ENCODE measurements at places on chromosomes 7 and 10. TPM values are rescaled to one million over a fixed set of nuclear protein-coding genes. Genes with fewer than 3 reads are reported as not detected.

- peaks cover 70% of the 10 kb centered on the region for H3K4me1 ChIP-seq
- H3K4me3 ChIP-seq, result peak overlapping the region; percentile 52
- no peak for DNase-seq
- peak overlapping the region; percentile 81 for H3K27ac ChIP-seq
- H3K27me3 ChIP-seq, result no peaks in the 10 kb centered on the region
- peaks cover 36% of the 10 kb centered on the region for H3K36me3 ChIP-seq
Measured at GRCh38 chr10:11183015-11183414, 165.3 kb downstream of the CELF2 start.

- DNase-seq, result no peak
- no peaks in the 10 kb centered on the region for H3K36me3 ChIP-seq
- H3K27ac ChIP-seq, result no peak overlapping the region
- no peak overlapping the region for H3K4me3 ChIP-seq
- H3K27me3 ChIP-seq, result peaks cover 10% of the 10 kb centered on the region
Measured at GRCh38 chr7:32289651-32290414, 200.3 kb downstream of the LSM5 start.

- no peaks in the 10 kb centered on the region for H3K36me3 ChIP-seq
- H3K4me1 ChIP-seq, result no peaks in the 10 kb centered on the region
- DNase-seq, result no peak
- H3K27ac ChIP-seq, result no peak overlapping the region
- no peak overlapping the region for H3K4me3 ChIP-seq
- H3K27me3 ChIP-seq, result no peaks in the 10 kb centered on the region
Measured at GRCh38 chr10:33753389-33753788, 418.9 kb upstream of the NRP1 start.

- peaks cover 85% of the 10 kb centered on the region for H3K27me3 ChIP-seq
- no peak for DNase-seq
- H3K36me3 ChIP-seq, result peaks cover 10% of the 10 kb centered on the region
- peak overlapping the region; percentile 11 for H3K27ac ChIP-seq
Measured at GRCh38 chr7:27096768-27097514, 1.1 kb upstream of the HOXA1 start.

DNA sequence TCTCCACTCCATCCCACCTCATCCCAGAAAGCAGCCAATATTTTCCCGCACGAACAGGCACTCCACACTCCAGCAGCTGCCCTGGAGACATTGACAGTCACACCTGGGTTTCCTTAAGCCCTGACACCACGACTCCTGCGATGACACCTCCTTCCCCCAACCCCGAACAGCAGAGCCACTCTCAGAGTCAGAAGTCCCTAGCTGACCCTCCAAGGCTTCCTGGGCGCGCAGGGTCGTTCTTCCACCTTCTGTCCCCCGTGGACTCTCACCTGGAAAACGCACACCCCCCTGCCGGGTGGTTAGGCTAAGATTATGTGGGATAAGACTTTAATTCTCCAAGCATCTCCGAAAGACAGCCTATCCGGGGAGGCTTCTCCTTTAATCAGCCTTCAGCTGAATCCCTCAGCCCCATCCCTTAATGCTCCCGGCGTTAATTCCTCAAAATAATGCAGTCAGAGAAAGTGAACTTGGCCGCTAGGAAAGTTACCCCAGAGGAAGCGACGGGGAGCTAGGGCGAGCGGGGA is 1.1 kb downstream of the DENND11 start:
- H3K27ac ChIP-seq, result peak overlapping the region; percentile 34
- H3K4me3 ChIP-seq, result peak overlapping the region; percentile 62
- peaks cover 13% of the 10 kb centered on the region for H3K27me3 ChIP-seq
- DNase-seq, result peak; percentile 16
- H3K36me3 ChIP-seq, result peaks cover 4% of the 10 kb centered on the region
- peaks cover 55% of the 10 kb centered on the region for H3K4me1 ChIP-seq

DNA sequence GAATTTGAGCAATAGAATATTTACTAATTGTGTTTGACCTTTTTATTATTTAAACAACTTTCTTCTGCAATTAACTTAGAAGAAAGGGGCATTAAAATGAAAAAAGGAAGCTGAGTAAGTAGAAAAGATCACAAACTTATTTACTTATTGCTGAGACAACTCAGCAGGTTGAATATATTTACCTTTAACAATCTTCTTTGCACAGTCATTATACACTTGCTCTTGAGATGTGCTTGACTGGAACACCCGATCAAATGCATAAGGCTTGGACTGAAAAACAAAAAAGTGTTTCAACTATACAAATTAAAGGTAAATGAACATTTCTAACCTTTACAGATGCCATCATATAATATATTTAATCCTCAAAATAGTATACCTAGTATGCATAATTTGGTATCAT is 7.9 kb downstream of the KIF5B start:
- H3K4me3 ChIP-seq, result no peak overlapping the region
- DNase-seq, result no peak
- H3K27ac ChIP-seq, result no peak overlapping the region
- H3K4me1 ChIP-seq, result peaks cover 85% of the 10 kb centered on the region

DNA sequence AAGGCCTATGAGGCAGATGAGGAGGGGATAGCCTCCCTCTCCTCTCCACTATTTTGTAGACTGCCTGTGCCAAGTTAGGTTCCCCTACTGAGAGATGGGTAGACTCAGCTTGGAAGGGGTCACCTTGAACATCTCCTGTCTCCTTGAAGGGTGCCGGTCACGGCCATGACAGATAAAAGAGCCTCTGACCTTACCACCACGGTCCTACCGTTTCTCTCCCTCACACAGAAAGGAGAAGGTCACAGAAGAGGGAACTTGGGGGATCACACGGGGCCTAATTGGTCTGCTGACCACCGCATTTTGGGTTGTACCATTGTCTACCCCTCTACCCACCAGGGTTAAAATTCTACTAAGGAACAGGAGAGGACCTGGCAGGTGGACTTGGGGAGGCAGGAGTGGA is 17.0 kb downstream of the PRSS2 start:
- H3K4me3 ChIP-seq, result peak overlapping the region; percentile 94
- H3K27me3 ChIP-seq, result no peaks in the 10 kb centered on the region
- H3K27ac ChIP-seq, result peak overlapping the region; percentile 99
- H3K36me3 ChIP-seq, result peaks cover 36% of the 10 kb centered on the region
- no peak for DNase-seq
- H3K4me1 ChIP-seq, result peaks cover 27% of the 10 kb centered on the region

DNA sequence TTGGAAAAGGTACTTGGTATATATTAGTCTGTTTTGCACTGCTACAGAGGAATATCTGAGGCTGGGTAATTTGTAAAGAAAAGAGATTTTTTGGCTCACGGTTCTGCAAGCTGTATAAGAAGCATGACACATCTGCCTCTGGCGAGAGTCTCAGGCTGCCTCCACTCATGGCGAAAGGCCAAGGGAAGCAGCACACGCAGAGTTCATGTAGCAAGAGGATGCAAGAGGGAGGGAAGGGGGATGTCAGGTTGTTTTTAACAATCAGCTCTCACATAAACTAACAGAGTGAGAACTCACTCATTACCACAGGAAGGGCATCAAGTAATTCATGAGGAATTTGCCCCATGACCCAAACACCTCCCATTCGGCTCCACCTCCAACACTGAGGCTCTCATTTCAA is 484.8 kb upstream of the DPP6 start:
- H3K4me1 ChIP-seq, result no peaks in the 10 kb centered on the region
- DNase-seq, result no peak
- H3K27me3 ChIP-seq, result no peaks in the 10 kb centered on the region
- H3K4me3 ChIP-seq, result no peak overlapping the region
- no peak overlapping the region for H3K27ac ChIP-seq
- peaks cover 4% of the 10 kb centered on the region for H3K36me3 ChIP-seq

- H3K4me3 ChIP-seq, result no peak overlapping the region
- no peaks in the 10 kb centered on the region for H3K4me1 ChIP-seq
- no peaks in the 10 kb centered on the region for H3K27me3 ChIP-seq
- H3K27ac ChIP-seq, result no peak overlapping the region
Measured at GRCh38 chr10:37681617-37681999, 175.8 kb downstream of the ZNF248 start.

DNA sequence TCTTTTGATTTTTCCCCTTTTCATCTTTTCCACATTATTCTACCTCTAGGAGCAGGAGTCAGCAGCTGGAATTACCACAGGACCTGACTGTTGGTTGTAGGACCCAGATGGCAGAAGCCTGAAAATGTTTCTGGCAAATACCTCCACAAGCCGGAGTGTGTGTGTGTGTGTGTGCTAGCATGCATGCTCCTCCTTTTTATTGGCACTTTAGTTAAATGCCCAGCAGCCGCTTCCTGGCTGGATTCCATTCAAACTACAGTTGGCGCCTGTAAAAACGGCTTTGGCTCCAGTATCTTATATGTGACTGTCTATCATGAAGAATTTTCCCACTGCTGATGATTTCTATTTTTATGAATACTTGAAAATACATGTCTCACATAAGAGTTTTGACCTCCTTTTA is 319.7 kb upstream of the SP4 start:
- H3K27ac ChIP-seq, result no peak overlapping the region
- H3K4me1 ChIP-seq, result no peaks in the 10 kb centered on the region
- DNase-seq, result no peak
- peaks cover 6% of the 10 kb centered on the region for H3K27me3 ChIP-seq
- H3K36me3 ChIP-seq, result no peaks in the 10 kb centered on the region

DNA sequence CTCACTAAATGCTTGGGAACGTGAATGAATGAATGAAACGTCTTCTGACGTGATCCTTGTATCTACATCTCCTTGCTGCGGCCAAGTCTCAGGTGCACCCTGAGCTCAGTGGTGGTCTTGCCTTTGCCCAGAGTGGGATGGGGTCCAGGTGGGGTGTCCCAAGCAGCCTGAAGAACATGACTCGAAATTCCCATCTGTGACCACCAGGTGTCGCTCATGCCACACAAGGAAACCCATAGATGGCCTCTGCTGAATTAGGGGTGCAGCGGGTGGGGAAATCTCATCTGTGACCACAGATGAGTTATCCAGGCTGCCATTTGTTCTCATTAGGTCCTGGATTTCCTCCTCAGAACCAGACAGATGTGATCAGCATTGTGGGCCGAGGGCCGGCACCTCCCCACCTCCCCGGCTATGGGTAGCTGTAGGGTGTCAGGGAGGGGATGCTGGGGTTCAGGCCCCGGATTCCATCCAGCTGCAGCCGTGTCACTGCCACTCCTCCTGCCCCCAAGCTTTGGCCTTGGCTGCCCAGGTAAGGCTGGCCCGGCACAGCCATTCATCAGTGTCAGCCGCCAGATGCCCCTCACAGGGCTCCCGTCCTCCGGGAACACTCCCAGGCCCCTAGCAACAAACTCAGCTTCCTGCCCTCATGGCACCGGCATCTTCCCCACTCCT is 21.0 kb upstream of the GNA12 start:
- H3K4me3 ChIP-seq, result peak overlapping the region; percentile 80
- H3K36me3 ChIP-seq, result no peaks in the 10 kb centered on the region
- DNase-seq, result peak; percentile 79
- peak overlapping the region; percentile 86 for H3K27ac ChIP-seq

DNA sequence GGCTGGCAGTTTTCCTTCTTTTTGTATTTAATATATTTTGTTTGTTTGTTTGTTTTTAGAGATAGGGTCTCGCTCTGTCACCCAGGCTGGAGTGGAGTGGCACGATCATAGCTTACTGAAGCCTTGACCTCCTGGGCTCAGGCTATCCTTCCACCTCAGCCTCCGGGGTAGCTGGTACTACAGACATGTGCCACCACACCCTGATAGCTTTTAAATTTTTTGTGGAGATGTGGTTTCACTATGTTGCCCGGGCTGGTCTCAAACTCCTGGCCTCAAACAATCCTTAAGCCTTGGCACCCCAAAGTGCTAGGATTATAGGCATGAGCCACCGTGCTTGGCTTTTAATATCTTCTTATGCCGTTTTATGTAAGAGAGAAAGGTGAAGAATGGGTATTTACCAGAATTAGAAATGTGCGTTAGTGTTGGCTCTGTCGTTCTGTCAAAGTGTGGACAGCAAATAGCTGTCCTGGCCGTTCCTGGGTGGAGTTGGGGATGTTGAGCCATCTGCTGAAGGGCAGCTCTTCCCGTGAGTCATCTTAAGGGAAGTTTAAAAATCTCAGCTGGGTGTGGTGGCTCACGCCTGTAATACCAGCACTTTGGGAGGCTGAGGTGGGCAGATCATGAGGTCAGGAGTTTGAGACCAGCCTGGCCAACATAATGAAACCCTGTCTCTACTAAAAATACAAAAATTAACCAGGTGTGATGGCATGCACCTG is 14.8 kb downstream of the OGDH start:
- peaks cover 95% of the 10 kb centered on the region for H3K4me1 ChIP-seq
- H3K4me3 ChIP-seq, result peak overlapping the region; percentile 21
- H3K27ac ChIP-seq, result peak overlapping the region; percentile 77
- H3K27me3 ChIP-seq, result no peaks in the 10 kb centered on the region
- DNase-seq, result no peak

DNA sequence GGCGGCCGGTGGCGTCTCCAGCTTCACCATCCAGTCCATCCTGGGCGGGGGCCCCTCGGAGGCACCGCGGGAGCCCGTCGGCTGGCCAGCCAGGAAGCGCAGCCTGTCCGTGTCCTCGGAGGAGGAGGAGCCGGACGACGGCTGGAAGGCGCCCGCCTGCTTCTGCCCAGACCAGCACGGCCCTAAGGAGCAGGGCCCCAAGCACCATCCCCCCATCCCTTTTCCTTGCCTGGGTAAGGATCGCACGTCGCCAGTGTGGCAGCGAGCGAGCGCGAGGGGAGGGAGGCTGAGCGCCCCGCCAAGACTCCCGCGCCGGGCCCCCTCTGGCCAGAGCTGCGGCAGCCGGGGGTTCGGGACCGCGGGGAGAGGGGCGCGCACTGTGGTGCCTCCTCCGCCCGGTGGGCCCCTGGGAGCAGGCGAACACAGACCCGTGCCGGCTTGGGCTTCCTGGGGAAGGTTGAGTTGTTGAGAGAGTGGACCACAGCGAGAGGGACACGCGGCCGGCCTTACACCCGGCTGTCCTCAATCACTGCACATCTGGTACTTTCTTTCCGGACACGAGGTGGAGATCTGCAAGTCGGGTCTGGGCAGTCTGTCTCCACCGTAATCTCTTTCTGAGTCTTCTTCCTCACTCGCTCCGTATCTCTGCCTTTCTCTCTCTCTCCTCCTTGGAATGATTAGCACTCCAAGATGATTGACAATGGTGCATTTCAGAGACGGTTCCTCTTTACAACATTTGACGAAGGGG is 652 bp downstream of the HMX2 start:
- H3K4me1 ChIP-seq, result peaks cover 53% of the 10 kb centered on the region
- no peak for DNase-seq
- H3K4me3 ChIP-seq, result peak overlapping the region; percentile 83
- H3K36me3 ChIP-seq, result peaks cover 1% of the 10 kb centered on the region

GRCh38 chr7:148699024-148699781 is 500 bp downstream of the CUL1 start:
- peak overlapping the region; percentile 75 for H3K27ac ChIP-seq
- H3K4me3 ChIP-seq, result peak overlapping the region; percentile 95

- H3K27ac ChIP-seq, result no peak overlapping the region
- H3K4me3 ChIP-seq, result no peak overlapping the region
- no peak for DNase-seq
- H3K27me3 ChIP-seq, result no peaks in the 10 kb centered on the region
Measured at GRCh38 chr7:44383566-44383965, 58.2 kb upstream of the CAMK2B start.

PDZD7 gene
- 0.44 TPM for total RNA-seq

LEP gene
- not detected for total RNA-seq

CTAGE6 gene
- 2.8 TPM for total RNA-seq

RINT1 gene
- 29.8 TPM for total RNA-seq

A1CF gene
- total RNA-seq, result not detected
